ENCODE measurements at places on chromosomes 16 and 17. TPM values are rescaled to one million over a fixed set of nuclear protein-coding genes. Genes with fewer than 3 reads are reported as not detected.

- H3K36me3 ChIP-seq = no peaks in the 10 kb centered on the region
- H3K27me3 ChIP-seq = peaks cover 10% of the 10 kb centered on the region
- no peak overlapping the region for H3K4me3 ChIP-seq
- peaks cover 1% of the 10 kb centered on the region for H3K4me1 ChIP-seq
- DNase-seq = no peak
These were observed 16.0 kb upstream of the LRRC75A start for GRCh38 chr17:16507918-16508533.

DNA sequence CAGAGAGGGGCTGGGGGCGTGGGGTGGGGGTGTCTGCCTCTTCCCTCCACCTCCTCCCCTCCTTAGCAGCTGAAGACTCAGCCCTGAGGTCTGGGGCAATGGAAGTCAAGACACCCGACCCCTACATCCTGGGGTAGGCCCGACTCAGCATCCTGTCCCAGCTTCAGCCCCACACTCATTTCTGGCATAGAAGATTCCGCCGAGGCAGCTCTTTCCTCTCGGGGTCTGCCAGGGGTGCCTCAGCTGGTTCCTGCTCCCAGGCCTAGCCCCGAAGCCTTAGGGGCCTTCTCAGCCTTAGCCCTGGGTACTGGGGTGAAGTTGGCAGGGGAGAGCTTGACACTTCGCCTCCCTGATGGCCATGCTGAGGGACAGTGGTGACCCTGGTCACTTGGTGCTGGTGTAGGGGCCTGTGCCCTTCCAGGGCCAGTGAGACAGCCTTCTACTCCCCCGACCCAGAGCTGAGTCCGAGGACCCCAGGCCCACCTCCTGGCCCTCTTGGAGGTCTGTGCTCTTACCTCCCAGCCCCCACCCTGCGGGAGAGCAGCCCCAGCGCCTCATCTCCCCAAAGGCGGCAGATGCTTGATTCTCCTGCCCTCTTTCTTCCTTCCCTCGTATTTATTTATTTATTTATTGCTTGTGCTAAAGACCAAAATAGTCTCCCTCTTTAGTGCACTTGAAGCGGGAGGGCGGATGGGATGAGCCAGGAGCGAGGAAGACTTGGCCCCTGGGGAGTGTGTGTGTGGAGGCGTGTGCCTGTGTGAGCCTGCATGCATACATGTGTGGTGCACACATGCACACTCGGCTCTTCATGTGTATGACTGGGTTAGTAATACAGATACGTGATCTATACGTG, 42.5 kb downstream of the KCNJ12 start:
- H3K36me3 ChIP-seq = no peaks in the 10 kb centered on the region
- no peaks in the 10 kb centered on the region for H3K4me1 ChIP-seq
- DNase-seq = no peak
- no peak overlapping the region for H3K27ac ChIP-seq
- no peaks in the 10 kb centered on the region for H3K27me3 ChIP-seq
- no peak overlapping the region for H3K4me3 ChIP-seq

DNA sequence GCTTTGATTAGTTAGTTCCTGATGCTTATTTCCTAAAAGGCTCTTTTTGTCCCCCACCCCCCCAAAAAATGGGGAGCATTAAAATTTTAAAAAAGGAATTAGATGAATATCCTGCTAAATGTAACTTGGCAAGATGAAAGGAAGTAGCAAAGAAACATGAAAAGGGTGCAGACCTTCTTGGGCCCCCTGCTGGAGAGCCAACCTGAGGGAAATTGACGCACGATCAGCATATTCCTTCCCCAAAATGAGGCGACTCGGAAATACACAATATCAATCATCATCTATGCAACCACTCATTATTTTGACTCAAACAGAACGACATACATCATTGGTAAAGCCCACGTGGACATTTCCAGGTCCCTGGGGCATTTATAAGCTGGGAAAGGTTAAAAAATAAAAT, 59.7 kb downstream of the GRIN2A start:
- no peaks in the 10 kb centered on the region for H3K27me3 ChIP-seq
- H3K27ac ChIP-seq = no peak overlapping the region
- H3K36me3 ChIP-seq = no peaks in the 10 kb centered on the region
- DNase-seq = no peak
- H3K4me1 ChIP-seq = no peaks in the 10 kb centered on the region
- H3K4me3 ChIP-seq = no peak overlapping the region

DNA sequence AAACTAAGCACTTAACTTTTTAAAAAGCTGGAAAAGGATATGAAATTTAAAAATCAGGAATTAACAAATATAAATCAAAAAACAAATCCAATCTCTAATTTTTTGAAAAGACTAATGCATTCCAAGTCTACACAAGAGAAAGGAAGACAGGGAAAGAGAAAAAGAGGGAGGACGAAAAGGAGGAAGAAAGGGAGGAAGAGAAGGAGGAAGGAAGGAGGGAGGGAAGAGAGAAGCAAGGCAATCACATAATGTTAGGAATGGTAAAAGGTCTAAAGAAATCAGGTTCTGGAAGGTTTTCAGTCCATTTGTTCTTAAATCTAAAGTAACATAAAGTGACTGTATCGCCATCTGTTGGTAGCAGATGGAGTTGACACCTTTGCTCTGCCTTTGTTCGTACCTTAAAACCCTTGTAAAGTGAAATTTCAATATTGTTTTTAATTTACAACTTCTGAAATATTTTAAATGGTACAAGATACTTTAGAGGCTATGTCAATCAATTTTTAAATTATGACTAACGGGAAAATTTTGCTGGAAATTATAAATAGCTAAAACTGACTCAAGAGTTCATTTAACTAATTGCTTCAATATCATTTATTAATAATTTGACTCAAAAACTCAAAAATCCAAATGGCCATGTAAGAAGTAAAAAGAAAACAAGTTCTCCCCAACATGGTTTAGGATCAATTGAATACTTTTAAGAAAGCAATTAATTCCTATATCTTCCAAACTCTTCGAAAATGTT, 20.4 kb upstream of the CDYL2 start:
- peaks cover 3% of the 10 kb centered on the region for H3K4me1 ChIP-seq
- peaks cover 22% of the 10 kb centered on the region for H3K27me3 ChIP-seq
- DNase-seq = no peak

SCRN2 gene
- total RNA-seq = 23.5 TPM

PLLP gene
- 0.30 TPM for total RNA-seq

DNA sequence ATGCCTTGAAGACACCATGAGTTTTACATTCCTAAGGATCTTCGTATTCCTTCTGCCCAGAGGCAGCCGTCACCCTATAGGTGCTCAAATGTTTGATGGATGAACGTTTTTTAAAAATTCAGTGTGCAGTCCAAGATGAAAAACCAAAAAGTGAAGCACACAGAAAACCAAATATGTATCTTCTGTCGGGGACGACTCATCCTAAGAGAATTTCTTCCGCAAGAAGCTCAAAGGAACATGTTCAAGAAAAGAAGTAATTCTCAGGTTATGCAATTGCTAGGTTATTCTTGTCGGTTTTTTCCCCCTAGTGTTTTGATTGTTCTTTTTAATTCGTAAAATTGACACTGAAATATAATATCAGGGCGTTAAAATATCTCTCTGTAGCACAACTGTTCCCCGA, 1.4 kb downstream of the CENPV start:
- H3K4me3 ChIP-seq = peak overlapping the region; percentile 97
- peaks cover 9% of the 10 kb centered on the region for H3K27me3 ChIP-seq
- DNase-seq = no peak

Data from activated T-helper 2 cell treated with anti-CD3 and anti-CD28 coated beads, Interferon-gamma antibody, Interleukin-2, Interleukin-4, amounts not matched to agents 10 μg/mL and 5 μg/mL and 100 μg/mL, durations not matched to agents 14 hours and 24 hours and 36 hours (primary cell).